Fibroblast of skin of right biceps (primary cell): ENCODE measurements at places on chromosomes 7 and 10.

- peak; percentile 20 for DNase-seq
Measured at GRCh38 chr7:91771394-91771793, 109.1 kb downstream of the MTERF1 start.

GRCh38 chr7:134782121-134782623 is 2.7 kb downstream of the CALD1 start:
- peak; percentile 71 for DNase-seq

- no peak for DNase-seq
Measured at GRCh38 chr7:75884476-75884875, 5.6 kb downstream of the RHBDD2 start.

DNA sequence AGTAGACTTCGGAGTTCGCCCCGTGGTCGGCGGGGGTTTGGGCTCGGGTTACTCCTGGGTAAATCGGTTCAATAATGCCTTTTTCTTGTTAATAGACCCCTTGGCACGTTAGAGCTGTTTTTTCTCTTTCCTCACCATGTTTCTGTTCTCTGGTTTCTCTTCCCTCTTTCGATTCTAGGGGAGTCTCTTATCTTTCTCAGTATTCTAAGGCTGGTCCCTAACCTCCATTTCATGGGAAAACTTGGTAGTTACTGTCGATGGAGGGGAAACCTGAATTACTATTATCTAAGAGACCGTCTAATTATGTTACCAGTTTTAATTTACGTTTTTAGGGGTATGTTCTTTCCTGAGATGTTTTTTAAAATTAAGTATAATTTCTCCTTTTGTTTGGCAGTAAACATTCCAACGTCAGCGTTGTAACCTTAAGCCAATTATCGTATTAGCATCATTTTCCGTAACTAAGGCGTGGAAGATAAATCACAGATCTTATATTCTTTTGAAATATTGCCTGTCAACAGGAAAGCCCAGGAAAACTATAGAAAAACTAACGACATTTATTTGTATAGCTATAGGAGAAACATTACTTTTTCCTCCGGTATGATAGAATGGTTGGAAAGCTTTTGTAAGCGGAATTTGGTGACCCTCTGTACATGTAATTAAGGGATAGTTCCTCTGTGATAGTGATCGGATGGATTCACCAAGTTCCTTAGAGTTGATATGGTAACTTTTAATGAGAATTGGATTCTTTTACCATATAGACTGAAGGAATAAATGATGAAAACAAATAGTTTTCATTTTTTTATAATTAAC is 847 bp downstream of the BTAF1 start:
- DNase-seq: no peak

GRCh38 chr7:41311301-41311700 is 391.6 kb downstream of the INHBA start:
- DNase-seq: no peak

DNA sequence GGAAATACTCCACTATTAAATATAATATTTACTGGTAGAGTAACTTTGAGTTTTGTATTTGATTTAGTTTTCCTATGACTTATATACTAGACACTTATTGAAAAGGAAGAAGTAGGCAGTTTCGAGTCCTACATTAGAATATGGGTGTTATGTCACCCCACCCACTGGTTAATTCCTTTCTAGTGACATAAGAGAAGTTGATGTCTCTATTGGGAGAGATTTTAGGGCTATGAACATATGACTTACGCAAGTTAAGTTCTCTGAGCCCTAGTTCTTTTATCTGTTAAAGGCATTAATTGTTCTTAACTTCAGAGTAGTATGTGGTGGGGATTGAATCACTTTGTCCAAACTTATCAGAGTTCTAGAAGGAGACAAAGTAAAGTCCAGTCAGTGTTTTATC is 30.5 kb downstream of the CPED1 start:
- DNase-seq: peak; percentile 73

DNA sequence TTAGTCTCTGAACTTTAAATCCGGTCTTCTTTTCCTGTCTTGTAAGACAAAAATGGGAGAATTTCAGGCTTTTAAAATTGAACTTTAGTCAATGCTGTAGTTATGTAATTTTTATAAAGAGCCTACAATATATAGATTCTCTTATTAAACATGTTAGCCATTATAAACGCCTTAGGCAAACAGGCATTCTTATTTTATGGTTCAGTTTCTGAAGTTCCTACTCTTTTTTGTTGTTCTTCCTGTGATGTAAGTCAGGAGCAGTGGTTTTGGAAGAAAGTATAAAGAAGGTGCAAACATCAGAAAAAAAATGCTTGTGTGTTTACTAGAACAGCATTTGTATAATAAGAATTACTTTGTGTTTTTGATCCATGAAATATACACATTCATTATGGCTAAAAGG is 41.6 kb downstream of the BICC1 start:
- DNase-seq: peak; percentile 25

- DNase-seq: no peak
Measured at GRCh38 chr7:70334871-70335270, 736.6 kb downstream of the AUTS2 start.

DNA sequence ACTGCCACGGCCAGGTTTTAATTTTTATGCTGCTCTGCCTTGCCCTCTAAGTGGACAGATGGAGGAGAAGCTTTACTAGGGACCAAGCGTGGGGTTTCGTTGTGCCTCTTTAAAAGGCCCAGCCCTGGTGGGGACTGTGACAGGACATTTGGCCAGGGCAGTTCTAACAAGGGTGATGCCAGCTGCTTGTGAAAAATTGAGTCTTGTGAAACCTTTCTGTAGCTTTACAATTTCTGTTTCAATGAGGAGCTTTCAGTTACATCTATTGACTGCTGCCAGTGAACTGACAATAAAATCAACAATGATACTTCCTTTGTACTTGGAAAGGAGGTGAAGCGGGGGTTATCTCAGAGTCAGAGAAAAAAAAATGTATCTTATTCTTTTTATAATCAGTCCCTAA is 233.1 kb upstream of the CSTF2T start:
- no peak for DNase-seq

- DNase-seq: no peak
Measured at GRCh38 chr10:5809527-5810154, 3.6 kb downstream of the GDI2 start.

DNA sequence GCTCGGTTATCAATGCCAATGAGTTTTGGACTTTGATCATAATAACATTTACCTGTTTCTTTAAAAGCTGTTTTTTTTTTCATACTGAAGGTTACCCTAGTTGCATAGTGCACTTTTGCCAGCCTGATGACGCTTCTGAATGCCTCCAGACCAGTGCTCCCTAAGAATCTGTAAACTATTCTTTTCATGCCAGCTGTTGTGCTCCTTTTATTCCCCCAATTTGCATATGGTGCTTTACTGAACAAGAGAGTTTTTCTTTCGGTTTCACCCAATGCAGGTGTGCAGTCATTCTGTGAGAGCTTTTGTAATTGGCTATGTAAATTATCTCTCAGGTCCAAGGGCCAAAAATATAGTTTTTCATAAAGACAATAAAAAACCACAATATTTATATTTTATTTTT is 48.1 kb upstream of the GLCCI1 start:
- DNase-seq: no peak

DNA sequence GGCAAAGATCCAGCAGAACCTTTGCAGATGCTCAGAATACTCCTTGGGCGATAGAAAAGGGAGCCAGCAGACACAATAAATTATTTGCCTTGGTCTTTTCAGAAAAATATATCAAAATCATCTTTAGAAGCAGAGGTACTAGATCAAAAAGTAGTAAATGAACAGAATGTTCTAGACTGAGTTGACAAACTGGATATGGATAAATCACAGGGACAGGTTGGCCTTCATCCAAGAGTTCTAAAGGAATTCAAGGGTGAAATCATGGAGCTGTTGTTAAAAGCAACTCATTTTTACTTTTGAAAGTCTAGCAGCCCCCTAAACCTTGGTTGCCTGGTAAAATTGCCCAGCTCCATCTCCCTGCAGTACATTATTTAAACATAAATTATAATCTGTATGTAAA is 99.1 kb downstream of the PLCE1 start:
- peak; percentile 52 for DNase-seq

- no peak for DNase-seq
Measured at GRCh38 chr10:6017781-6018354, 40.5 kb upstream of the IL15RA start.

DNA sequence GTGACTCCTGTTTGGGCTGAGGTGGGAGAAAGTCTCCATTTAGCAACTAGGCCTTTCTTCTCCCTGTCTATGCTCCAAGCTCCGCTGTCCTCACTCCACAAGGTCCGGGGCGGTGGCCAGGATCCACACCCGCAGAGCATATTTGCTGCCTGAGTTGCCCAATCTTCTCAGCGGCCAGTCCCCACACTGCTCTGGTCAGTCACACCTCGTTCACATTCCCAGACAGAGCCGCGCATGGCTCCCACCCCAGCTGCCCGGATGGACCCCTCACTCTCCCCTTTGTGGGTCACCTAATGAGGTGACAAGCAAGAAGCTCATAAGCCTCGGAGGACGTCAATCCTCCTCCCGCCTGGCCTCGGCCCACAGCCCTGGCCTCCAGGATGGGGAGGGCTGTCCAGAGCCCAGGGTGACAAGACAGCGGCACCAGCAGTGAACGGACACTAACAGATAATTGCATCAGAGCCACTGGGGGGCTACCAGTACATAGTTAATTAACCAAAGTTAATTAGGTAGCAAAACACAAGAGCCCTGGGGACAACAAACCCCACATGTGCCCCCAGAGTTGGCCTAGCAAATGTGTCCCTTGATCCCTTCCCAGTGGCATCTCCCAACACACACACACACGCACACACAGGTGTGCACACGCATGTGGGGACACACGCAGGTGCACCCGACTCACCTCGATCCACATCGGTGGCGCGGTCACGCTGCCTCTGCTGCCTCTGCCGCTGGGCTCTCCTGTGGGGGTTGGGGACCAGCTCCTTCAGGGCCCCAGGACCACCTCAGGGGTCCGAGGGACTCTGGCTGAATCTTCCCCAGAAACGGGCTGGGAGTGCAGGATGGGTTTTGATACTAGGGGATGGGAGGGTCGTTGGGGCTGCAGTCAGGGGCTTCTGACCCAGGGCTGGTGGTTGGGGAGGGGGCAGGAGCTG is 11.8 kb downstream of the EPHA1 start:
- no peak for DNase-seq

DNA sequence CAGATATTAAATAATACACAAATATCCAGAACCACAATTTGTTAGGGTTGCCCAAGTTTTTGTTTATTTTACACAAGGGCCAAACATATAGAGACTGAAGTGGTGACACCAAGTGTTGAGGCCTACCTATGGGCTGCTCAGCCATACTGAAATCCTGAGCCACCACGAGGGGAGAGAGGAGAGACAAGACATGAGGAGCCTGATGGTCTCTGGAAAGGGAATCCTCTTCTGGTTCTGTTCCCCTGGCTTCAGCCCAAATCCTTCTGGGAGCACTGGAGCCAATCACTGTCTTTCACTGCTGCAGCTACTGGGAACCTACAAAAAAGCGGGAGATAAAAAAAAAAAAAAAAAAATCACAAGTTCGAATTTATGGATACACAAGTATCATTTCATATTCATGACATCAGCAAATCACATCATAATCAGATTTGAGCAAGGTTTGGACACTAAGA is 1.9 kb downstream of the SKIDA1 start:
- DNase-seq: peak; percentile 78

DNA sequence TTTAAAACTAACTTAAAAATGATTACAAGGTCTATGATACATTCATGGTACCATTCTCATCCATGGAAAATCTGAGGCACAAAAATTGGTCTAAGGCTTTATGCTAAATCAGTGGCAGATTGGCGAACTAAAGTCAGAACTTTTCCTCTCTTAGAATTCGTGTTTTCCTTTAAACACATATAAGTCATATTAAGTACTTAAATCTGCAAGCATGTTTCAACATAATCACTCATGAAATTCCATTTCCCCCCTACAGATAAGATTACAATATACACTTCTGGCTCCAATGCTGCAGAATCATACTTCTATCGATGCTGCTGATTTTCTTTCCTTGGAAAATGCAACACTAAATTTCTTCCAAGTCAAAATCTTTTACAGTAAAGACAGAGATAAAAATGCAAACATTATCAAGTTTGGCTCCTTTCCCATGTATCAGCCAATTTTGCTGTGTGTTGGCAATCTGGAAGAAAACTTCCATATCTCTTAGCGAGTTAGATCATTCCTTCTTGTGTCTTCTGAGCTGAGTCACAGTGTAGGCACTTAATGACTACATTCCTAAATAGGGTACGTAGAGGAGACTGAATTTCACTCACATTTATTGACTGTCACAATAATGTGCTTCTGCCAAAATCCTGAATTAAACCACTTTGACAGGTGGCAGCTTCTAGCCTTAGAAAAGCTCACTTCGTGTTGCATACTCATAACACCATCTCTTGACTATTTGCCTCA is 76.4 kb upstream of the LRRC17 start:
- peak; percentile 93 for DNase-seq

DNA sequence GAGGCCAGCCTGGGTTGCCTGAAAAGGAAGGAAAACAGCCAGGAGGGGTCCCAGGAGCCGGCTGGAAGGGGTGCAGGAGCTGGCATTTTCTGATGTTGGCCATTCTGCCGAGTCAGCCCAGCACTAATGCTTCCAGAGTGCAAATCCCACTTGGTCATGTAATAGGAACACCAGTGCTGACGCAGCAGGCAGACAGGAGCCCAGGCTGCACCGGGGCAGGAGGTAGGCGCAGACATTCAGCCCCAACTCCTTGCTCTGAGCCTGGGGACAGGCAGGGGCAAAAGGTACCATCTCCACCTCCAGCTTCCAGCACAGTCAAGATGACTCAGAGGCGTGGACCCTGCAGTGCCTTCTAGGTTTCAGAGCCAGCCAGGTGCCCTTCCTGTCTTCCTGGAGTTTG is 10.2 kb upstream of the YWHAG start:
- no peak for DNase-seq

DNA sequence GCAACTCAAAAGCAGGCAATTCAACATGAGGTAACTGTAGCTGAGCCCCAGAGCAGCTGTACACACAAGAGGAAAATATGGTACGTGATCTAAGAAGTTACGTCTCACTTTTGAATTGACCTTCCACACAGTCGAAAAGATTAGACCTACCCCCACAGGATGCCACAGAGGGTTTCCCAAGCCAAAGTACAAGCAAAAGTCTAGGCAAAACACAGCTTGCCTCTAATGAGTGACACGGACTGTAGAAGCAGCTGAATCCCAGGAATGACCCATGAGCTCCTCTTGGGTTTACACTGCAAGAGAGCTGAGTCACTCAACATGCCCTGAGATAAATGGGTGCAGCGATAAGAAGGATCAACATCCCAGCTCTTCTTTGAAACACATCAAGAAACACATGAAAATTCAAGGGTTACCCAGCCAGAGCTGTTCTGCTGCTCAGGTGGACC is 9.8 kb downstream of the CREB3L2 start:
- peak; percentile 82 for DNase-seq

- no peak for DNase-seq
Measured at GRCh38 chr10:76082232-76082631, 650.8 kb downstream of the LRMDA start.

DNA sequence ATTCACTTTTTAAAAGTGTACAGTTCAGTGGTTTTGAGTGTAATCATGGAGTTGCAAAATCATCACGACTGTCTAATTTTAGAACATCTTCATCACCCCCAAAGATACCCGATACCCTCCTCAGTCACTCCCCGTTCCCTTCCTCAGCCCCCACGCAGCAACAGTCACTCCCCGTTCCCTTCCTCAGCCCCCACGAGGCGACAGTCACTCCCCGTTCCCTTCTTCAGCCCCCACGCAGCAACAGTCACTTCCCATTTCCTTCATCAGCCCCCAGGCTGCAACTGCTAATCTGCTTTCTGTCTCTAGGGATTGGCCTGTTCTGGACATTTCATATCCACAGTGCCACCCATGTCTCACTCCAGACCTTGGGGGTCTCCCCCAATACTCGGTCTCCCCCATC is 161.6 kb upstream of the PPP2R2D start:
- no peak for DNase-seq
